ENCODE measurements at places on chromosomes 16 and 17.

GRCh38 chr16:83738923-83739503 lies 68.8 kb upstream of the HSBP1 start:
- no peak for DNase-seq

- no peak for DNase-seq
Observed at GRCh38 chr17:27323538-27324215, 29.8 kb downstream of the WSB1 start.

- DNase-seq = no peak
Observed at GRCh38 chr16:66129196-66129595, 237.3 kb upstream of the CDH5 start.

- DNase-seq = no peak
Observed at GRCh38 chr16:2471653-2472487, 773 bp downstream of the NTN3 start.

DNA sequence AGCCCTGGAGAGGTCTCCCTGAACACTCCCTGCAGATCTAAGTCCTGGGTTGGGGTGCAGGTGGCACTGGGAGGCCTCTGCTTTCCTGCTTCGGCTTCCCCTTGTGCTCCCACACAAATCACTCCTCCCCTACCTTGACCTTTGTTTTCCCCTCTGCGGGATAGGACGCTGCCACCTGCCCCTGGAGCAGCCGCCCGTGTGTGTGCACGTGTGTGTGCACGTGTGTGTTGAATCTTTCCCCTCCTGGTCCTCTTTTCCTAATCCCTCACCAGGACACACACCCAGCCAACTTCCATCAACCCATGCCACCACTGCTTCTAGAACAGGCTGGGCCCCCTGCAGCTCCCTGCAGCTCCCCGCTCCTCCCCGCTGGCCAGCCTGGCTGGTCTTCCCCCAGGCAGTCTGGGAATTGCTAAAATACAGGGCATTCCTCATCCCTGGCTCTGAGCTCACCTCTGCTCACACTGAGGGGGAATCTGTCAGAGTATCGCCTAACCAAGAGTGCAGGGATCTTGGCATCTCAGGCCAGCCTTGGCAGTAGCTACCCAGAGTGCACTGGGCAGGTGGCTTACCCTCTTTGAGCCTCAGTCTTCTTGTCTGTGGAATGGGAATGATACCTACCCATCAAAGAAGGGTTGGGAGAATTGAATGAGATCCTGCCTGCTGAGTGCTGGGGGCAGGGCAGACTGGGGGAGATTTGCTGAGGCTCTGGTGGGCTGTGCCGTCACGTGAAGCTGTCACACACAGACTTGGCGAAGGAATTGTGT lies 198.5 kb downstream of the NTN1 start:
- no peak for DNase-seq
